Stimulated activated CD4-positive, alpha-beta T cell treated with anti-CD3 and anti-CD28 coated beads, TNF-alpha, amount 100 ng/mL, for 48 hours (primary cell): ENCODE measurements at places on chromosomes 6 and 20.

- no peak for DNase-seq
Measured at GRCh38 chr6:141634269-141634668, 498.5 kb upstream of the GJE1 start.

GRCh38 chr20:21523895-21524294, 10.0 kb upstream of the NKX2-2 start:
- DNase-seq: no peak

- DNase-seq: no peak
Measured at GRCh38 chr6:25590986-25591385, 61.0 kb upstream of the SCGN start.

GRCh38 chr6:6746333-6746969, 157.9 kb downstream of the LY86 start:
- DNase-seq: no peak

DNA sequence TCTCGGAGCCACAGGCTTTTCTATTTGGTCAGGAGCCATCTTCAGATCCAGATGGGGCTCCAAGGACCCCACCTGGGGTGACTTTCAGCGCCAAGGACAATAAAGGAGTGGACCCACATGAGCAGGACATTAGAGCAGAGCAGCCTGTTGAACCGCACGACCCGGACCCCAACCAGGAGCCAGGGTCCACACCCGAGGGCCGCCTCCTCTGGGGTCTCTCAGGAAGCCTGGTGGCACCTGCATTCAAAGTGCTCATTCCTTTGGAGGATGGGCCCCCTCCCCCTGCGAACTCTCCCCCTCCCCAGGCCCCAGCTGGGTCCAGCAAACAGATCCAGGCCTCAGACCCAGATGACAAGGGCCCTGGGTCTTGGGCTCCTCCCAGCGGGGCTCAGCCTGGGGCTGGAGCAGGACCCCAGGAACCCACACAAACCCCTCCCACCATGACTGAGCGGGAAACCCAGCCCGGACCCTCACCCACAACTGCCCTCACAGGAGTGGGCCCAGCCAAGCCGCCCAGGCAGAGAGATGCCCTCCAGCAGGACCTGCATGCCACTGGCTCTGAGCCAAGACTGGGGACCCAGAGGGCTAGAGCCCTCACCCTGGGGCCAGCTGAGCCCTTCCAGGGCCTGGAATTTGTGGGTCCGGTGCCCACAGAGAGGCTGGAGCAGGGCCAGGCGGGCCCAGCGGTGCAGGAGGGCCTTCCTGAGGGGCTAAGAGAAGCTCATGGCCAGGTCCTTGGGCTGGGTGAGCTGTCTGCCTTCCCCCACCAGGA, 23.9 kb downstream of the RAB44 start:
- DNase-seq: no peak

- DNase-seq: no peak
Measured at GRCh38 chr6:96789871-96790270, 47.4 kb downstream of the GPR63 start.

DNA sequence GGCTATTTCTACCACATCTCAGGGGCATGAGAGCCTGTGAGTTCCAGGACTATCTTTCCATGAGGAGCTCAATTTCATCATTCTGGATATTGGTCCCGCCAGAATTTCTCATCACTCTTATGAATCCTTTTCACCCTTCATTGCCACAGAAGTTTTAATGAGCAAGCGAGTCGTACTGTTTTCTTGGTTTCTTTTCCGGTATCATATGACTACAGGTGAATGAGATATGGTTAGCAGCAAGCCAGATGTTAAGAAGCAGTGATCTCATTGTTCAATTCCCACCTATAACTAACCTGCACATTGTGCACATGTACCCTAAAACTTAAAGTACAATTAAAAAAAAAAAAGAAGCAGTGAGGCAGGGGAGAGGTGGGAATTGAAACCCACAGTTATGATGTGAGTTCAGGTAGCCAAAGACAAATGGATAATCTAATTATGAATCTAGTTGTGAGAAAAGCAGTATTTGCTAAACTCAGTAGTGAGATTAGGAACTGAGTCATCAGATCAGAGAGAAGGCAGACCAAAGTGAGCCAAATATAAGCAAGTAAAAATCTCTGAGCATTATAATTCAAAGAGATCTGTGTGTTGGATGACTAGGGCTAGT, 78.0 kb upstream of the ELOVL5 start:
- DNase-seq: no peak

DNA sequence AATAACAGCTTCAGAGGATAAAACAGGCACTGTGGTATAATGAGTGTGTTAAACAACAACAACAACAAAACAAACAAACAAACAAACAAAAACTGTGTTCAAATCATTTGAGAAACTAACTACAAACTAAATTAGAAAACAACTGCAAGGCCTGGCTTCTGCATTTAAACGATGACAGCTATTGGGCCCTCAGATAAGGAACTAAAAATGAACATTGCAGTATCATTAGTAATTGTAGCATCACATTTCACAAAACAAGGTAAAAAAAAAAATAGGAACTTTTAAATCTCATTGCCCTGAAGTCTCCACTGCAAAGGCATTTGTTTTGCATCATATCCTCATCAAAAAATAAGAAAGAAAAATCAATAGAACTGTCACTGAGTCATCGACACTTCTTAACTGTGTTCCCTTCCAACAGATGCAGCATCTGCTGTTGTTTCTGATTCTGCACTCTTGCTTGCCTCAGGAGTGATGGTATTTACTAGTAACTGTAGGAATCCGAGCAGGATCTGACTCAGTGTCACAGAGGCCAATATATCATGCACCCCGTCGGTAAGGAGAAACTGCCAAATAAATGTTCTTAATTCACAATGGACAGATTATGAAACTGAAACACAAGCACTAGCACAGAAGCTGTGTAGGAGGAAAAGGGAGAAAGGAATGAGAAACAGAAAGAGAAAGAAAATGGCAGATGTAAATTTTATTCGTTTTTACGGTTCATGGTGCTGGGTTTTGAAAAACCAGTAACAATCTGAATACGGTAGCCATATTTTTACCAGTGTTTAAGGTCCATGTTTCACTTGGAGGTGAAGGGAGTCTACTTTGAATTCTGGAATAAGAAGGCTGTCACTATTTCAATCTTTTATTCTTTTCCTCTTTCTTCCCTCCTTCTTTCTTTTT, 365.7 kb upstream of the EPHA7 start:
- no peak for DNase-seq

- peak; percentile 36 for DNase-seq
Measured at GRCh38 chr6:122381494-122382265, 17.8 kb upstream of the HSF2 start.

GRCh38 chr20:40895182-40895581, 133.4 kb upstream of the TOP1 start:
- DNase-seq: no peak

DNA sequence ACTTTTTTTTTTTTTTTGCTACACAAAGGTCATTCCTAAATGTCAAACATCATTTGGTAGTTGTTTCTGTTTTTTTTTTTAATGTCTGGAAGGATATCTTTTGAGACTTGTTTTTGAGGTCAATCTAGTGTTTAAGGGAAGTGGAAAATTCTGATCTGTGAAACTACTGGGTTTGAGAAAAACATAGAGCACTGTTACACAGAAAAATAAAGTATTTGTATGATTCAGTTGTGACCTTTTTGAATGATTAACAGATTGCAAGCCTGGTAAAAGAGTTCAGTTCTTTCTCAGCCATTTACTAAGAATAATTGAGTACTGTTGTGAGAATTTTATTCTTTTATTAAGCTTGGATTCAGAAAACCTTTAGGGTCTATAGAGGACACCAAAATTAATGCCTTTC, 276.7 kb downstream of the ADGRB3 start:
- no peak for DNase-seq

DNA sequence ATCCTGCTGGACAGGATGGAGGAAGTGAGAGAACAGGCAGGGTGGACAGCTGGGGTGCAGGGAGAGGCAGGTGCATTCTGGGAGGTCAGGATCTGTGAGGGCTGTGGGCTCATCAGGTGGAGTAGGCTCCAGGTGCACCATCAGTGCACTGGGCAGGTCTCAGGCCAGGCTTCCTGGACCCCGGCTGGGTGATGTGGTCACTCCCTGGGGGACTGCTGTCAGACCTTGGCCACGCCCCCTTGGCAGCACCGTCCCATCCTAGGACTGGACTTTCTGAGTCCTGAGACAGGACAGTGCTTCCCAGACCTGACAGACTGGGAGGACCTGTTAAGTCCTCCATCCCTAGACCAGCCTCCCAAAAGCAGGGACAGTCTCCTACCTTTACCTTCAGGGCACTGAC, 626.7 kb upstream of the DEFB115 start:
- no peak for DNase-seq

GRCh38 chr6:39228992-39229767, at the start of gene KCNK5:
Gene KCNK5, minus strand, starts transcription at chr6:39229475. Its CDS starts 364 bp downstream, at chr6:39229111.
- DNase-seq: peak; percentile 80

- no peak for DNase-seq
Measured at GRCh38 chr6:63904650-63905248, 269.1 kb downstream of the PHF3 start.

GRCh38 chr6:52392944-52393343, 27.2 kb upstream of the EFHC1 start:
- DNase-seq: no peak

DNA sequence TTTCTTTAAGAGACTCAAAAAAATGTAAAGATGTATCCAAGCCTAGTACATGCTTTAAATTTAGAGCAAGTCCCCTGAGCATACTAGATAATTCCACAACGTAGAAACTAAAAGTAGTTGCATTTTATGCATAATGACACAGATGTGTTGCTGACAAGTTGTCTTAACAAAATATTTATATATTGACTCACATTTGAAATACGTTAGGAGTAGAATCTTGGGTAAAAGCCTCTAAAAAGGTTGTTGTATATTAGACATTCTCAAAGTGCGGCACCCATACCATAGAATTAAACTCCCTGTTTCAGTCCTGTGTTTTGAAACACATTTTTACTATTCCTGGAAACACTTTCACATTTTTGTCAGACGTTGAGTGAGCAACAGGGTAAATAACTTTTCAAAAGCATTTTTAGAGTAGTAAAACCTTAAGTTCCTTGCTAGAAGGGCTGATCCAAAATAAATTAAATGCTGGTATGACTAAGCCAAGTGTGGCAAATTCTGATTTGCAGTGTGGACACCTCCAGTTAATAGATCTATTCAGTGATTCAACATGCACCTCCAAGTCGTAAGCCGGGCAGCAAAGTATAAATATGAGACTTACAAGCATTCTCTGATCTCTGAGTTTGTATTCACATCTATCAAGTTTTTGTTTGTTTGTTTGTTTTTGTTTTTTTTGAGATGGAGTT, 97.5 kb downstream of the GMDS start:
- no peak for DNase-seq

- no peak for DNase-seq
Measured at GRCh38 chr6:8655670-8656454, 220.5 kb upstream of the SLC35B3 start.

DNA sequence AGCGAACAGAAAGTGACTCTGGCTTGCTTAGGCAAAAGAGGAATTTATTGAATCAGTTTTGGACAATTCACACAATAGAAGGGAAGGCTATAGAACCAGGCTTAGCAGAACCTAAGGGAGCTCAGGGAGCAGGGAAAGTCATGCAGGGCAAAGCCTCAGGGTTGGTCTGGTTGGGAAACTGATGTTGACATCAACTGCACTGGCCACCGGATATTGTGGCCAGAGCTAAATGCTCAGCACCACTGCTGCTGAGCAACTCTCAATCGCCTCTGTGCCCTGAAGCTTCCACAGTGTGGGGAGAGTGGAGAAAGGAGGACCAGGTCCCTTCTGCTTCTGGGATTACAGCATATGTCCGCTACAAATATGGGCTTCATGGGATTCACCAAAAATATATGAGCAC, 93.3 kb upstream of the GCM1 start:
- no peak for DNase-seq

DNA sequence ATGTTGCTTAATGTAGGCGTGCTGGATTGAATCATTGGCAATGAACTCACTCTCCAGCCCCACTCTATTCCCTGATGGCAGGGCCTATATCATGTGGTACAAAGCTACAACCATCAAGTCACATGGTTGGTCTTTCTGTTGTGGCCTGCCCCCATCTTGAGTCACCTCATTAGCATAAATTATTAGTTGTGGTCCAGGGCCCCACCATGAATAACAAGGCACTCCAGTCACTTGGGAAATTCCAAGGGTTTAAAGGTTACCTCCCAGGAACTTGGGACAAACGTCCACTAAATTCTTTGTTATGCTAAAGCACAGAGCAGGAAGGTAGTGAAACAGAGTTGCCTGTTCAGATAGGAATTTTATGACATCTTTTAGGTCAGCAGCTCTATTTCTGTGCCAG, 193.7 kb downstream of the SLC35F1 start:
- DNase-seq: no peak

GRCh38 chr6:92763680-92764079, 655.7 kb downstream of the EPHA7 start:
- DNase-seq: no peak

DNA sequence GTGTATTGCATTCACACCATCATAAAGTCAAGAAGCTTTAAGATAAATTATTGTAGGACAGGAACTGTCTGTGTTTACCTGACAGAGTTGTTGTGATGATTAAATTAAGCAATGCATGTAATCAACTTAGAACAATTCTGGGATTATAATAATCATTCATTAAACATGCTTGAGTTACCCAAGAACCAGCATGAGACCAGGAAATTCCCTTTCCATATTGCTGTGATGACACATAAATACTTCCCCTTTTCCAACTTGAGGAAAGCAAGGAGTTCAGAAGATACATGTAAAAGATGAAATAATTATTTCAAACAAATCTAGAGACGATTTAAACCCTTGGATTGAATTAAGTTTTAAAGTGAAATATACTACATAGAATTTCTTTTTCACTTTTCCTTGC, 404.4 kb downstream of the GJA1 start:
- DNase-seq: no peak

DNA sequence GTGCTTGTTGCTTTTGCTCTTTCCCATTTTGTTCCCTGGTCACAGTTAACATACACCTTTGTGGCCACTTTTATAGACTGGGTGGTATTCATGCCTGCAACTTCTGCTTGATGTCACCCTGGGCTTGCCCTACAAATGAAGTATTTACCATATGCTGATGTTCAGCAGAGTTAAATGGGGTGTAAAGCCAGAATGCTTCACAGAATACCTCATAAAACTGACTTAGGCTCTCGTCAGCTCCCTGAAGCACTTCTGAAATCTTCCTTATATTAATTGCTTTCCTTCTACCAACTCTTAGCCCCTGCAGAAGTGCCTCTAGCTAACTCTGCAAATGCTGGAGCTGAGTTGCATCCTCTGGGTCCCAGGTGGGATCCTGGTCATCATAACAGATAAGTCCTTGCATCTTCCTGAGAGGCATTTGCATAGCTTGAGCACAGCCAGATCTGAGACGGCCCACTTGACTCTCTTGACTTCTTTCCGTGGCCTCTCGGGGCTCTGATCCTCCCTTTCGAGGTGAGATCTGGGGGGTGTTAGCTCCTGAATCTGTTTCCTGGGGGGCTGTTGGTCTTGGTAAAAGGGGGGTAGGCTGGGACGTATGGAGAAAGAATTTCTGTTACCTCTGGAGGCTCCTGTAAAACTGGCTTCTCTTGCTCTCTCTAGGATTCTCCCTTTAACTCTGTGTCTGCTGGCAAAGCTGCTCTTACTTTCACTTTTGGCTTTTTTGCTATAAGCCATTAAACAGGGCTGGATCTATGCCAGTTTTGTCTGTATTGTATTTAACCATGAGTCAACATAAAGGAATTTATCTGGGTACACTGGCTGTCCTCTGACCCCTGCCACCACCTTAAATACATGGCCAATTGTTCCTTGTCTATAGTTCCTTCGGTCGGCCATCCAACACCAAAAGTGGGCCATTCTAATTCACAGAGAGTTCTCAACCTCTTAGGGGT, 223.0 kb upstream of the SYNCRIP start:
- no peak for DNase-seq
